HL-60 (cell line): ENCODE measurements at places on chromosomes 2 and 18.

DNA sequence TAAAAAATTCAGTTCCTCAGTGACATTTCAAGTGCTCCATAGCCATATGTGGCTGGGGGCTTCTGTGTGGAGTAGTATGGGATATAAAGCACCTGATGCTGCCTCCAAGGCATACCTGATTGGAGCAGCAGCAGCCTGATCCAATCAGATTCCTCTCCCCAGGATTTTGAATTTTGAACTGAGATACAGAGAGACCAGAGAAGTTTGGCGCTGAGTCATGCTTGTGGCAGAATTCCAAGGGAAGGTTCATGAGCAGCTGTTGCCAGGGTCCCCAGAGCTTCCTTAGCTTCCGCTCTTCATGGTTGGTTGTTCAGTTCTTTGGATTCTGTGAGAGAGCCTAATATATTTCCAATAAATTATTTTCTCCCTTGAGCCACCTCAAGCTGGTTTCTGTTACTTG, 29.0 kb upstream of the CFAP36 start:
- DNase-seq, result peak; percentile 18

GRCh38 chr18:62399781-62400308, 74.7 kb downstream of the TNFRSF11A start:
- no peak for DNase-seq

- no peak for DNase-seq
Observed at GRCh38 chr2:43531251-43531650, 64.6 kb downstream of the THADA start.

GRCh38 chr2:88016960-88017779, 823 bp upstream of the RNU2-63P start:
- peak; percentile 63 for DNase-seq

GRCh38 chr2:180876506-180876905, 103.9 kb upstream of the UBE2E3 start:
- DNase-seq, result no peak

- no peak for DNase-seq
Observed at GRCh38 chr2:12796657-12797056, 79.9 kb downstream of the TRIB2 start.

- DNase-seq, result no peak
Observed at GRCh38 chr2:170843656-170844055, 27.0 kb downstream of the GAD1 start.

DNA sequence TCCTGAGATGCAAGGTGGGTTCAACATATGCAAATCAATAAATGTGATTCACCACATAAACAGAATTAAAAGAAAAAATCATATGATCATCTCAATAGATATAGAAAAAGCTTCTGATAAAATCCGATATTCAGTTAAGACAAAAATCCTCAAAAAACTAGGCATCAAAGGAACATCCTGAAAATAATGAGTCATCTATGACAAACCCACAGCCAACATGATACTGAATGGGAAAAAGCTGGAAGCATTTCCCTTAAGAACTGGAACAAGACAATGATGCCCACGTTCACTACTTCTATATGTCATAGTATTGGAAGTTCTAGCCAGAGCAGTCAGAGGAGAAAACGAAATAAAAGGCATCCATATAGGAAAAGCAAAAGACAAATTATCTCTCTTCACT, 80.4 kb downstream of the MYO3B start:
- DNase-seq, result no peak
